Esophagus mucosa (tissue), 1 donor: ENCODE measurements at places on chromosomes 1 and 21. TPM values are rescaled to one million over a fixed set of nuclear protein-coding genes. Genes with fewer than 3 reads are reported as not detected.

- ATAC-seq = no peak
Observed at GRCh38 chr21:13368200-13368599, 241.4 kb upstream of the POTED start.

GRCh38 chr21:44427241-44428120, 27.8 kb upstream of the LRRC3 start:
- peak; percentile 21 for ATAC-seq

GRCh38 chr1:197197430-197197997, 51.0 kb upstream of the ASPM start:
- ATAC-seq = no peak

DNA sequence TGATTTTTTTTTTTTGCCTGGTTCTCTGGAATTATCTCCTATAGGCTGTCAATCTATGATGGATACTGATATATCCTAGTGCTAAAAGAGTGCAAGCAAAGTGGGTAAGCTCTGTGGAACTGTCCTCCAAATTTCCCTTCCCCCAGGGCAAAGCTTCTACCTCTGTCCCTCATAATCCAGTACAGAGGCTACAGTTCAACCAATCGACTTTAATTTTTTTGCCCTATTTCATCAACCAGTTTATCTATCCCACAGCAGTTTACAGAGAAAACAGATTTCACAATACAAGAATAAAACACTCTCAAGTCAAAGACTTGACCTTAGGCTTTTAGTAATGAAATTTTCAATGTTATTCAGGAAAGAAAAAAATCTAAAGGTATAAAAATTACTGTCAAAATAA, 13.9 kb downstream of the PUM1 start:
- no peak for ATAC-seq

DNA sequence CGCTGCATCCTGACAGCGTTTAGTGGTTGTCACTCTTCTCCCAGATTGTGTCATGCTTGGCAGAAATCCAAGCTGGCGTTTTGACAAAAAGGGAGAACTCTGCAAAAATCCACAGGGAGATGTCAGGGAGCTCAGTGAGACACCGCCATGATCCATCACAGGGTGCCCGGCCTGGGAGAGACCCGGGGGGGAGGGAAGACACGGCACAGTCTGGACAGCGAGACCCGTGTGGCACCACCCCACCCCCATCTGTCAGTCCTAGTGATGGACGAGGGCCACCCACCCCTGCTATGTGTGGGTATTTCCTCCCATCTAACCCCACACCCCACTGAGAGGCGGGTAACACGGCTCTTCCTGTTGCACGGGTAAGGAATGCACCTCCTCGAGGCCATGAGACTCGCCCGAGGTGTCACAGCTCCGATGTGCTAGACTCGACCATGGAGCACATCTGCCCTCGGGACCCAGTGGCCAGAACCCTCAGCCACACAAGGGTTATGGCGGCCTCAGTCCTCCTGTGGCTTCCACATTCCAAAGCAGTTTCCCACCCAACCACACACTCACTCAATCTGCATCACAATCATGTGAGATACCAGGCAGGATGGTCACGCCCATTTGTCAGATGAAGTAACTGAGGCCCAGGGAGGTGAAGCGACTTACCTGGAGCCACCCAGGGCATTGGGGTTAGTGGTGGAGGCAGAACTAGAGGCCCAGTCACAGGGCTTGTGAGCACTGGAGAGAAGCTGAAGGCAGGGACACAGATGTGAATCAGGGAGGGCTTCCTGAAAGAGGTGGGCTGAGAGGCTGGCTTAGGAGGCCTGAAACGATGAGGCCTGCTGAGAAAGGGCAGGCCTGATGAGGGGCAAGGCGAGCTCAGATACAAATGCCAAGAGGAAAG, 688.5 kb downstream of the MATN1 start:
- ATAC-seq = no peak

GRCh38 chr1:16918371-16918770, 3.4 kb upstream of the CROCC start:
- no peak for ATAC-seq

DNA sequence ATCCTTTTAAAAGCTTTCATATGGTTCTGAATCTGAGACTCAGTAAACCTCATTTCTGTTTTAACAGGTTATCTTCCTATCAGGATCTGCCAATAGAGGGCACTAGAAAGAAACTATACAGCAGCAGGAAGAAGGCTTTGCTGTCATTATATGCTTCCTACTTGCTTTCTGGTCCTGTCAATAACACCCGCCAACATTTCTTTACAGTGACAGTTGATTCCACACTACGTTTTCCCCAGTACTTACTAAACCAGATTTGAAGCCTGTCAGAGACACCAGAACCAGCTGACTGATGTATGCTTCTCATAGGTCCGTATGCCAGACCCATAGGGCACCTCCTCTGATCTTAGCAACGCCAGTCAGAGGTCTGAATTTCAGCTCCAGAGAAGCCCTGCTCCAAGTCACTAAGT, 341.0 kb upstream of the NEGR1 start:
- no peak for ATAC-seq

- no peak for ATAC-seq
Observed at GRCh38 chr21:38671773-38672172, 134.0 kb upstream of the ETS2 start.

DNA sequence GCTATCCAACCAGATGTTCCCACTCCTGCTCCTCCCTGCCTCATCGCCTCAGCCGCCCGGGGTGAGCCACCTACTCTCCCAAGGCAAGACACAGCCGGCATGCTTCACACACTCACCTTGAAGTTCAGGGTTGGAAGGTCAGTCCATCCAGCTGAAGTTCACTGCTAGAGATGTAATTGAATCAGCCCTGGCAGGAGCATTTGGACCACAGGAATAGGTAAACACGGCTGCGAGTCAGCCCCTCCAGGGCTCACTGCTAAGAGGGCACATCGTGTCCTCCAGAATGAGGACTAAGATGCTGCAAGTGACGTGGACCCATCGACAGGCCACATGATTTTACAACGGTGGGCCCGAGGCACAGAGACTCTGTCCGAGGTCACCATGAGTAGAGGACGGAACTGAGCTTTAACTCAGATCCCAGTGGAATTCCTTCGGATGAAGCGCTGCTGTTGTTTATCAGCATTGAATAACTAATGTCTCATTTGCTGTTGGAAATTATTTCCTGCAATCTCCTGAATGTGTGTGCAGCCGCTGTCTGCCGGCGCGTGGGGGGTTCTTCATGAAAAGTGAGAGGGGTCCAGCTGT, 41.9 kb downstream of the RSPH1 start:
- ATAC-seq = no peak

DNA sequence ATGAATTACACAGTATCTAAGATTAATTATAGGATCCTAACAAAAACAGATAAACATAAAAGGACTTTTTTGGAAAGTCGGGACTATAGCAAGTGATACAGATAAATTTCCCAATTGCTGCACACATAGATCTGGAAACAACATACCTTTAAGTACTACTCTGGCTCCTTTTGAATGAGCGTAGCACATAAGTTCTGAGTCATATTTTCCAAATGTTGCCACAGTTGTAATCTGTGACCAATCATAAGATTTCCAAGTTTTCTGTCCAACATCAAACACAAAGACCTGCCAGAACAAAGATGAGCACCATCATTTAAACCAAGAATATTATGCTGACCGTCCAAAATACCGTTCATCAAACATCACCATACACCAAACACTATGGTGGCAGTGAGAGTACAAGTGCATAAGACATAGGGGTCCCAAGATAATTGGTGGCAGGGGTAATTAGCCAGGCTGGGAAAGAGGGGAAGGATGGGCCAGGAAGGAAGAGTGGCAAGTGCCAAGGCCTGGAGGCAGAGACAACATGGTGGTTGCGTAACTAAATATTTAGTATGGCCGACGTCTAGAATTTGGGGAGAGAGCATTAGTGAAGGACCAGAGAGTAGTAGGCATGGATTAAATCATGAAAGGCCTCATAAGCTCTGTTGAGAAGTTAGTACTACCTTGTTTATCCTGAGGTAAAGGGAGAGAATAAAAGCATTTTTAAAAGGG, 3.6 kb downstream of the CTBS start:
- no peak for ATAC-seq

- no peak for ATAC-seq
Observed at GRCh38 chr1:204633665-204634064, 51.9 kb downstream of the LRRN2 start.

- ATAC-seq = no peak
Observed at GRCh38 chr21:38599381-38599975, 101.2 kb upstream of the ERG start.

DNA sequence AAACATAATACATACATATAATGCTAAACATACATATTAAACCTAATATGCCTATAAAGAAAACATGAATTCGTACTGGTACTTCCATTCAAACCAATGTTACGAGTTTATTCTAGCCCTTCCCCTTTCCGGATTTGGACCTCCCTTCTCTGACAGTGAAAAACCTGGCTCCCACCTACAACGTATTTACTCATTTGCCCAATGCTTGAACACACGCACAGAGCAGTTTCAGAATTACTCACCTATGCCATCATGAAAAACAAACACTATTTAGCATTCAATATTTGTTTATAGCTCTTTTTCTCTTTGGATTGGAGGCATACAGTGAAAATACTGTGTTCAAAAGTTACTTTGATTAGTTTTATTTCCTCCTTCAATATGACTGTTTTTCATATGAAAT, 204.4 kb downstream of the LMX1A start:
- no peak for ATAC-seq

- ATAC-seq = no peak
Observed at GRCh38 chr1:175203570-175204068, 11.0 kb upstream of the KIAA0040 start.

GRCh38 chr1:161273402-161273801, 14.9 kb downstream of the PCP4L1 start:
- no peak for ATAC-seq

Gene RIPK4
- 51.1 TPM for total RNA-seq

DNA sequence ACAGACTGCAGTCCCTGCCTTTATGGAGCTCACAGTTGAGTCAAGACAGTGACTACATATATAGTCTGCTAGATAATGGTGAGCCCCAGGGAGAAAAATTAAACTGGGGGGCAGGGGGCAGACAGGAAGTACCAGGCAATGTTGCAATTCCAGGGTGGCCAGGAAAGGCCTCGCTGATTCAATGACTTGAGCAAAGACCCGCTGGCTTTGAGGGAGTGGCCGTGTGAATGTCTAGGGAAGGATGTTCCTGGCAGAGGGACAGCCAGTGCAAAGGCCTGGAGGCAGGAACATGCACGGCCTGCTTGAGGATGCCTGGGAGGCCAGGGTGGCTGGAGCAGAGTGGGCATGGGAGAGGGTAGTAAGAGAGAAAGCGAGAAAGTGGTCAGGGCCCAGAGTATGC, 23.0 kb upstream of the EPHA8 start:
- ATAC-seq = no peak
